ENCODE measurements at places on chromosomes 1 and 21. TPM values are rescaled to one million over a fixed set of nuclear protein-coding genes. Genes with fewer than 3 reads are reported as not detected.

Gene EPHA8
- polyA plus RNA-seq = 2.6 TPM

Gene DCDC2B
- polyA plus RNA-seq = 2.6 TPM

Gene SPATC1L
- polyA plus RNA-seq = 11.4 TPM

Gene DDR2
- 21.0 TPM for polyA plus RNA-seq

GRCh38 chr1:220810963-220811362, 24.2 kb downstream of the MTARC1 start:
- no peak for DNase-seq

- no peak for DNase-seq
Measured at GRCh38 chr1:224373008-224373590, 16.4 kb downstream of the CNIH4 start.

DNA sequence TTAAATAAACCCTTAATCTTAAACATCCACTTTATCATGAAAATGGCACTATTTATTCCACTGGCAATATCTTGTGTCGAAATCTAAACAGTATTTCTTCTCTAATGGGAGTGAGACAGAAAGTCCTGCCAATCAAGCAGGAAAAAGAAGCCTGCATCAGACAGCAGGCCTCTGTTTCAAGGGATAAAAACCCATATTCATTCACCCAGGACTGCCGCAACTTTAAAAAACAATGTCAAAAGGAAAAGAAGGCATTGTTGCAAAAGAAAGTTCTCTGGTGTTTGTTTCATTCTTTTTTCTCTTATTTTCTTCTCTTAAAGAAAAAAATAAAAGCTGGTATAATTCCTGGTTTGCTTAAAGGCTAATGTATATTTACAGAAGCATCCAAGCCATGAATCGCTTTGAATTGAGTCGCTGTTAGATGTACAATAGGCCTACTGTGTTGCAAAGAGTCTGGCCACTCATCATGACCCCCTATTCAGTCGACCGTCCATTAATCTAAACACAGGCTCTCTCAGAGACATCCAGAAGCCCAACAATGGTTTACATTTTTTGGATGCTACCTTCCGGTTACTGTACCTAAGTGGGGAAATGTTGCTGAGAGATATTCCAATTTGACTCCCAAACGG, 48.7 kb upstream of the ZC3H11B start:
- no peak for DNase-seq

DNA sequence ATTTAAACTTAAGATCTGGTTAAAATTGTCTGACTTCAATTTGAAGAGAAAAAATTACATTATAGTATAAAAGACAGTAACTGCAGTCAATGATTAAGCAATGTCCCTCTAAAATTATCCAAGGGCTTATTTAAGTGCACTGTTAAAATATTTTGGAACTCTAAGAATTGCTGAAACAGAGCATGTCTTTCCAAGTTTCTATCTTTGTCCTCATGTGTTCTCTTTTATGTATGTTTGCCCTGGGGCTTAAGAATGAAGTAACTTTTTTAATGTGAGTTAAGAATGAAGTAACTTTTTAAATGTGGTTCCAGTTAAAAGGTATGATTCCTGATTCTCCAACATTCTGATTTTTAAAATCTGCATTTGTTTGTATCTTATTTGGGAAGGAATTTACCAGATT, 69.0 kb upstream of the MARK1 start:
- DNase-seq = no peak
